ENCODE measurements at places on chromosomes 5 and 9.

DNA sequence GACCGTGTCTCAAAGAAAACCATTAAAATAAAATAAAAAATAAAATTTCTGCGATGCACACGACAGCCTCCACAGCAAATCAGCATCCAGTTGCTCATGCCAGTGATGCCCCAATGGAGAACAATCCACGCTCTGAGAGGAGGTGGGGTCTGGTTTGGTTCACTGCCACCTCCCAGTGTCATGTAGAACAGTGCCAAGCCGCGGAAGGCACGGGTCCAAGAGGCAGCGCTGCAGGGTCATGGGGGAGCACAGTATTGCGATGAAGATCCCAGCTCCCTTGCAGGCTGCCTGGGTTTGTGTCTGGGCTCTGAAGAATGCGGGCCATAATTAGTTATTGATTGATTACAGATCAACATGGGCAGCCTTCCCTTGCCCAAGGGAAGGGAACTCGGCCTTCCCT, 6.1 kb upstream of the CACFD1 start:
- no peak for DNase-seq

- DNase-seq: no peak
Measured at GRCh38 chr5:36599986-36600779, 6.2 kb upstream of the SLC1A3 start.

- no peak for DNase-seq
Measured at GRCh38 chr9:77534376-77535057, 113.6 kb downstream of the GNA14 start.

- DNase-seq: no peak
Measured at GRCh38 chr5:14794583-14795230, 76.9 kb downstream of the ANKH start.

DNA sequence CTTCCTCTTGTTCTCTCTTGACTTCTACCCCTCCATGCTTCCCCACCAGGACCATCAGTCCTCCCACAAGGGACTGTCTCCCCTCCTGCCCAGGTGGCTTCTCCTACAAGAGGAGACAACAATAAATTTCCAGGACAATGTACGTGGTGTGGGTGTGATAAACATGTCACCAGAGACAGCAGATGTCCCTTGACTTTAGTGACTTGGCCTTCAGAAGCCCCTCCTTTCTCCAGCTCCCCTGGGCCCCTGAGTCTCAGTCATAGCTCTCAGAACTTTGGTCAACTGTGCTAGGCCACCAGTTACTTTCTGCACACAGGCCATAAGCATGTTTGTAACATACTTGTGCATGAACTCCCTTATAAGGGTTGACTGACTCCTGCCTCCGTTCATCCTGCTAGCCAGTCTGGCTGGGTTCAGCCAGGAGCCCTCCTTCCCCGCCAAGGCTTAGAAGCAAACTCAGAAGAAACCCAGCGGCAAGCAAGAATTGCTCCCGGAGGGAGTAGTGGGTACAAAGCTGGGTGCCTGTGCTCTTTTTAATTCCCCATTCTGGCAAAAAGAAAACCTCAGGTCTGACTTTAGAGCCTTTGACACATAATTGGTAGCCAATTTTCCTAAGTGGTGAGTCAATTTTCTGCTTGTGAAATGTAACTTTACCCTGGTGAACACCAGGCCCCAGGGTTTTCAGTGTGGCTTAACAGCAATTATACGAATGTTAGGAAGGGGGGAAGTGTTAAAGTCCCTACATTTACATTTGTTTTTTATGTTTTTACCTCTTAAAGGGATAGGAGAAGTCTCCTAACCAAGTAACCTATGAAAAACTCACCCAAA, 49.2 kb downstream of the EBF1 start:
- no peak for DNase-seq

- peak; percentile 75 for DNase-seq
Measured at GRCh38 chr9:90433398-90433941, 209.2 kb downstream of the DIRAS2 start.

DNA sequence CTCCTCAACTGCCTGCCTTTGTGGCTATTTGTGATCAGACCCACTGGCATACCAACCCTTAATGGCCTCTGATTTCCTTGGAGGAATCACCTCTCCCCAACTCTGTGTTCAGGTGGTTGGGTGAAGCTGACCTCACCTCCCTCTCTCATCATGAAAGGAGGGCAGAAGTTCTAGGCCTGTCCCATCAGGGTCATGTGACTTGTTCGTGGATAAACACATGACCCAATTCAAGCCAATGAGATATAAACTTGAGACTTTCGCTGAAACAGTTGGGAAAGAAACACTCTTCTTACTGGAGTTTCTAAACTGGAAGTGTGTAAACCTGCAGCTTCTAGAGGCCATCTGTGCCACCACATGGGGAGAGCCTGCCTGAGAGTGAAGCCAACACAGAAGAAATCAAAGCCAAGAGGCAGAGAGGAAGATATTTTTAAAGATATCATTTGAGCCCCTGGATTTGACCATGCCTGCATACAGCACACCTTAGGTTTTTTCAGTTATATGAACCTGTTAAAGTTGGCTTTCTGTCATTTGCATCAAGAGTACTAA, 5.8 kb downstream of the GABBR2 start:
- no peak for DNase-seq

GRCh38 chr5:150561192-150561512, 53.2 kb downstream of the NDST1 start:
- DNase-seq: no peak

DNA sequence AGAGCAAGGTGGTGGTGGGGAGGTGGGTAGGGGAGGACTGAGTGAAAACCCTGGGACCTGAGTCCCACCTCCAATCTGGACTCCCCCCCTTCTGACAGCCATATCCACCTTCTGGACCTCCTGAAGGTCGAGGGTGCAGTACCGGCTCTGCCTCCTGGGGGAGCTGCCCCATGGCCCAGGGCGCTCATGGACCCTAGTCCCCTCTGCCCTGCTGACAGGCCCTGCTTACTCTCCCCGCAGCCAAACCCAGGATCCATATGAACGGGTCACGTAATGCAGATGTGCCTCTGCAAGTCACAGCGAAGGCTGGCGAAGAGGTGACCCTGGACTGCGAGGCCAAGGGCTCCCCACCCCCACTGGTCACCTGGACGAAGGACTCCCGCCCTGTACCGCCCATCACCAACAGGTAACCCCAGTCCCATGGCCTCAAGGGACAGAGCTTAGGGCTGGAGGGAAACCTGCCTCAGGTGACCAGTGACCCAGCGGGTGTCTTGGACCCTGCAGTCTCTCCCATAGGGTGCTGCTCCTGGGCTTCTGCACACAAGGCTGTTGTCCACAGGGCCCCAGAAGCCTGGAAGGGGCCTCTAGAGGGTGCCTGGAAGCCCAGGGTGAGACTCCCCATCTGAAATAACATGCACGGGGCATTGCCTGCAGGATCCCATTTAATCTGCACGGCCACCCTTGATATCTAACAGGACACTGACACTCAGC, 61.7 kb downstream of the HMCN2 start:
- DNase-seq: no peak

GRCh38 chr5:103428411-103428871, 134.1 kb downstream of the NUDT12 start:
- DNase-seq: peak; percentile 90

GRCh38 chr5:138464008-138464387, 1.3 kb upstream of the EGR1 start:
- peak; percentile 89 for DNase-seq

DNA sequence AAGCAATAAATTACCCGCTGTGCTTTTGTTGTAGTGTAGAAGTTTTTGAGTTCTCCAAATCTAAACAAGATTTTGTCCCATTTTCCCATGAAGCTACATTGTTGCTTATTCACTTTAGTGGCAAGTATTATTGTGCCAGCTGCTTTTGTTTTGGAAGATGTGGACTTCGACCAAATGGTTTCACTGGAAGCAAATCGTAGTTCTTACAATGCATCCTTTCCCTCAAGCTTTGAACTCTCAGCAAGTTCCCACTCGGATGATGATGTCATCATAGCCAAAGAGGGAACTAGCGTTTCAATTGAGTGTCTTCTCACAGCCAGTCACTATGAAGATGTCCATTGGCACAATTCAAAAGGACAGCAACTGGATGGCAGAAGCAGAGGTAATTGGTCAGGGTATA, 10.9 kb downstream of the MFAP3 start:
- no peak for DNase-seq

GRCh38 chr5:170538696-170539586, 35.1 kb downstream of the KCNIP1 start:
- no peak for DNase-seq

GRCh38 chr5:10431415-10431814, 10.3 kb upstream of the ROPN1L start:
- DNase-seq: no peak

DNA sequence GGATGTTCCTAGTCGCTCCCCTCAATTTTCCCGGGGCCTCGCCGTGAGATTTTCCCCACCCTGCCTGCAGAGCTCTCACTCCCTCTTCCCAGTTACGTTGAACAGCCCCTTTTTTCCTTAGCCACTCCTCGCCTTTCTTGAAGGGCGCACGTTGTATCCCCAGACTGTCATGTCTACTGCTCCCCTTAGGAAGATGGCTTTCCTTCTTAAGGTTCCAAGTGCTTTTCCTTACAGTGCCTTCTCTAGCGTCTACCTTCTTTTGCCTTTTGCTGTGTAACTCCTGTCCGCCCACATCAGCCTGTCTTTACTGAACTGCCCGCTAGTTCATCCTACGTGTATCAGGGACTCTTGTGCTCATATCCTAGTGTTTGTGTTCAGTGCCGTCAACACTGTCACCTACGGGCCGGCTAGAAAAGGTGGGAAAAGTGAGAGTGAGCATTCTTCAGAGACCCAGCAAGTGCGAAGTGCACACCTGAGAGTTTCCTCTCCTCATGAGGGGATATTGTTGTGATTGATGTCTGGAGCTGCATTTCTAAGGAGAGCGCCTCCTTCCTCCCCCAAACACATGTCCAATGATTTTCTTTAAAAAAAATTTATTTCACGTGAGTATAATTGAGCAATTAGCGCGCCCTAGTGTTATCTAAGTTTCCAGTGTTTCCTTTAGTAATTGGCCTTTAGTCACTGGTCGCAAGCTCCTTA, 764 bp downstream of the CAMLG start:
- no peak for DNase-seq

DNA sequence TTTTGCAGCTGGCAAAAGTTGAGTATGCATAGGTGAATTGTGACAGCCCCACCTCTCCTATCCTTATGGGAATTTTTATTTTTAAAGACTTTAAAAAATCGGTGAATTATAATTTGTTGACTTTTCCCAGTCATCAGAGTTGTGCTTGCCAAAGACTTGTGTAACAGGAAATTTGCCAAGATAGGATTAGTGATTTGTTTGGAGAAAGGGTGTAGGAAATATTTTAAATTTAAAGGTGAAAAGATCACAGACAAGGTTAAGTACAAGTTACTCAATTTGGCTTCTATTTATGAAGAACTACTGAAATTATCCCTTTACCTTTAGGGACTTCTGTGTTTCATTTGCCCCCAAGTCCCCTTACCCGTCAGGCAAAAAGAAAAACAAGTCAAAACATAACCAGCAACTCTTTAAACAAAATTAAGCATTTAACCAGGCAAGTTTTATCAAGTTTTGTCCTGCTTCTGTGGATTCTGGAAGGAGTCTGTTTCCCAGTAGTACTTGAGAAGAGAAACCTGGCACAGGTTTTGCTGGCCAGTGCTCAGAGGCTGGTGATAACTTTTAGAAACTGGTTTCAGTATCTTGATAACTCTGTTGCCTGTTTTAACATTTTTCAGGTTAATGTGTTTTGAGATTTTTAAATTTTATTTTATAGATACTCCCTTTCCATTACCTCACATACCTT, 285.4 kb downstream of the MAST4 start:
- DNase-seq: no peak

GRCh38 chr9:86494644-86495111, 140.5 kb upstream of the TUT7 start:
- DNase-seq: no peak

- DNase-seq: no peak
Measured at GRCh38 chr9:104831681-104832080, 67.8 kb downstream of the NIPSNAP3B start.

GRCh38 chr9:129170229-129170628, 7.8 kb downstream of the IER5L start:
- DNase-seq: no peak

DNA sequence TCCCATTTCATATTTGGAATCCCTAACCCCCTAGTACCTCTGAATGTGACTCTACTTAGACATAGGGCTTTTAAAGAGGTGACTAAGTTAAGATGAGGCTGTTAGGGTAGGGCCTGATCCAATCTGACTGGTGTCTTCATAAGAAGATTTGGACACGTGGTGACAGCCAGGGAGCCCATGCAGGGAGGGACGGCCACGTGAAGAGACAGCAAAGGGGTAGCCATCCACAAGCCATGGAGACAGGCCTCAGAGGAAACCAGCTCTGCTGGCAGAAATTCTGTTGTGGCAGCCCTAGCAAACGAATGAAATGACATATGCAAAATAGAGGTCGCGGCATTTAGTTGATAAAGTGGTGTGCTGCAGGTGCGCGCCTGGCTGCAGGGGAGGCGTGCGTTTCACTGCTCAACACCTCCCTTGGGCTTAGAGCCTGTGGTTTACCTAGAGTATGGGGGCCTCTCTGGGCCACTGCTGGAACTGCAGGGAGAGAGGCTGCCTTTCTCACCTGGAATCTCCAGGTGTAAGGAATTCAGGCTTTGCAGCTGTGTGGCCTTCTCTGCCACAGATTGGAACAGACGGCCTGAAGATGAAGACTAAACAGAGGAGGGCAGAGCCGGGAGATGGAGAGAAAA, 7.1 kb upstream of the AFAP1L1 start:
- DNase-seq: no peak

DNA sequence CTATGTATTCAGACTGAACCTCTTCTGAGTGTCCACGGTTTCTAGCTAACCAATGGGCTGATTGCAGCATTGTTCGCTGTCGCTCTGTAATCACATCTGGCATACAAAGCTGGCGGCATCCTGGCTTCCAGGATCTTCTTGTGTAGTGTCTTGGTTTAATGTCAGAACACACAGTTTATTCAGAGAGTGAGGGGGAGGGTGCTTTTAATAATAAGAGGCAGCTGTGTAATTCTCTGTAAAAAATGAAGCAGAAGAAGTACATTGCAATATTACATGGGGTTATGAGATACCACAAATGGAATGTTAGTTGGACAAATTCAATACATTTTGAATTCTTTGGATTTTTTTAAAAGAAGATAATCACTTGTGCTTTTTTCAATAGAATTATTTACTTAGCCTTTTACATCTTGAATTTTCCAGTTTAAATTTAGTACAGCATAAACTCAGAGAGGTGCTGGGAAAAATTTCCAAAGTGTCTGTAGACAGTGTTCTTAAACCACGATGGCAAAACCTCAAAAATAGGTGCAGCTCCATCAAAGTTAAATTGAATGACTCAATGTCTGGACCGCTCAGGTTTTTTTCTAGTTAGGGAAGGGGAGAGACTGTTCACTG, 206.0 kb downstream of the PCSK1 start:
- DNase-seq: peak; percentile 50

DNA sequence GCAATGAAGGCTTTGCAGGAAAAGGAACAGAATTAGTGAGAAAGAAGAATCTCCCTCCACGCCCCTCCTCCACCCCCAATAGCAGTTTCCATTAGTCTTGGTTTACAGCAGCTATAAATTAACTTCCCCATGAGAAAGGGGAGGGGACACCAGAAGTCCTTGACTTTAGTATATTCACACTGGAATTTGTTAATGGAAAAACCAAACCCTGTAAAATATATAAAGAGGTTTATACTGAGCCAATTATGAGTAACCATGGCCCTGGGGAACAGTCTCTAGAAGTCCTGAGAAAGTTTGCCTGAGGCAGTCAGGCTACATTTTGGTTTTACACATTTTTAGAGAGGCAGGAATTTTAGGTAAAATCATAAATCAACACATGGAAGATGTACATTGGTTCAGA, 88.5 kb downstream of the ALDH1A1 start:
- DNase-seq: no peak

- no peak for DNase-seq
Measured at GRCh38 chr9:126799034-126799433, 5.8 kb upstream of the ZBTB43 start.

GRCh38 chr5:62001640-62002039, 304.4 kb upstream of the KIF2A start:
- DNase-seq: no peak

- no peak for DNase-seq
Measured at GRCh38 chr9:129775448-129775798, 22.6 kb upstream of the PTGES start.
